ENCODE measurements at places on chromosomes 16 and 17.

- DNase-seq = no peak
Measured at GRCh38 chr17:73747221-73748002, 103.2 kb upstream of the SDK2 start.

DNA sequence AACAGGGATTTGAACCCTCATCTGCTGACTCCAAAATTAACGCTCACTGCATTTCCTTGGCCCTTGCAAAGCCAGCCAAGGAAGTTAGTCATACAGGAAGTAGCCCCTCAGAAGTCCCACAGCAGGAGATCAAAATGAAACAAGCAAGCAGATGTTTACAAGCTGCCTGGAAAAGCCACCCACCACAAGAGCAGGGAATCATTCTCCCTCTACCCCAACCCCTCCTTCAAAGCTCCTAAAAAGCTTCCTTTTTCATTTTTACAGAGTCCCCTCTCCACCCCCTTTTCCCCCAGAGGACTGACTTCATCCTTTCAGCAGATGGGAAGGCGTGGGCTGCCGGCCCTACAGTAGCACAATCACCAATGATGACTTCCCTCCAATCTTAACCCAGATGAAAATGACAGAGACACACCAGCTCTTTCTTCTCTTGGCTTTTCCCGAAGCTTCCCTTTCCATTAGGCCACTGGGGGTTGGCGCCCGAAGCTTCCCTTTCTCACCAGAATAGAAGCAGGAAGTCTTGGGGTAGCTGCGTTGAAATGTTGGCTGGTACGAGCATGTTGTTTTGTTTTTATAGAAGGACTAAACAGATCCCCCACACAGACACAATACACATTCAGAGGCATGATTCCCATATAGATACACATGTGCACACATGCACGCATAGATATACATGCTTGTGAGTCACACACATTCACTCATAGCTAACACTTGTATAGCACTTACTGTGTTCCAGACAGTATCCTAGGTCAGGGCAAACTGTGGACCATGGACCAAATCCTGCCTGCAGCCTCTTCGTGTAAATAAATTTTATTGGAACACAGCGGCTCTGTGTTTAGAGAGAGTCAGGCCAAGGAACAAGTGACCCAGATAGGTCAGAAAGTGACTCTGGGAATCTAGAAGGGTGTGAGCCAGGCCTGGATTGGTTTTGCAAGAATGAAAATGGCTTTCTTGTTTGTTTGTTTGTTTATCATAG is 17.4 kb downstream of the ITPRIPL2 start:
- no peak for DNase-seq

DNA sequence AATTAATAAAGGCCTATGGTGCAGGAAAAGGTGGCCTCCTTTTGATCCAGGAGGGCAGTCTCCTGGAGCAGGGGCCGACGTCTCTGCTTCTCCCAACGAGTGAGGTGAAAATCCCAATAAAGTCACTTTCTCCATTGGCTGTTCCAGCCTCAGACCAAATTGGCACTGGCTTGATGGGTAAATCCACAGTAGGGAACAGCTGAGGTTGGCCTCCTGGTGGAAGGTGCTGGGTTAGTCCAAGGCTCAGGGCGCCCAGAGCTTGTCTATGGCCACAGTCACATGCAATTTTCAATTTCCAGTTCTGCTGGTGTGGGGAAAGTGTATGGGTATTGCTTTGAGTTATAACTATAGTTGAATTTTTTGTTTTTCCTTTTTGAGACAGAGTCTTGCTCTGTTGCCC is 79.0 kb downstream of the NETO2 start:
- DNase-seq = no peak

GRCh38 chr17:3962217-3962964 is 1.8 kb downstream of the ATP2A3 start:
- DNase-seq = no peak

- no peak for DNase-seq
Measured at GRCh38 chr17:441155-441950, 88.7 kb upstream of the RPH3AL start.
